ENCODE measurements at places on chromosomes 3 and 15.

- no peak for DNase-seq
Observed at GRCh38 chr3:131812433-131812832, 222.4 kb downstream of the CPNE4 start.

GRCh38 chr3:55165278-55165677 lies 237.4 kb upstream of the LRTM1 start:
- DNase-seq = no peak

GRCh38 chr3:192802957-192803899 lies 75.9 kb upstream of the FGF12 start:
- no peak for DNase-seq

- DNase-seq = no peak
Observed at GRCh38 chr3:11581237-11582190, 62.2 kb downstream of the VGLL4 start.

- DNase-seq = no peak
Observed at GRCh38 chr3:124363476-124363875, 366.8 kb upstream of the UMPS start.

DNA sequence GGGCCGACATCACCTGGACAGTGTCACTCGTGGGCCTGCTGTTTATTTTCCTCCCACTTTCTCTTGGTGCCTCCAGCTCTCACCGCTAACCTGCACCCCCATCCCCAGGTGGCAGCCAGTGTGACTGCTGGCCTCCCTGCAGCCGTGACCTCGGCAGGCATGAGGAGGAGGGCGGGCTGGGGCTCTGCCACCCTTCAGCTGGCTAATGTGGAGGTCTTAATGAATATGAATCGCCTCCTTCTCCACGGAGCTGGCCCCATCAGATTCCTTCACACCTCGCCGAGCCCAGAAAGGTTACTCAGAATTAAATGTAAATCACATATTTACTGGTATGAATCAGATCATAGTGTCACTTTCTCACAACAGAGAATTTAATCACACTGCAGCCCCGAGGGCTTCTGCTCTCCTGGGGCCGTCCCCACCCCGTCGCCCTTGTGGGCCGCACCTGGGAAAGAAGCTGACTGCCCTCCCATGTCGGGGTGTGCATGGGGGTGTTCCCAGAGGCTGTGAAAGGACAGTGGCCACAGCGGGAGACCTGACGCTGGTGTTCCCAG lies 171.1 kb upstream of the TLE3 start:
- DNase-seq = peak; percentile 31

- DNase-seq = peak; percentile 32
Observed at GRCh38 chr3:15630646-15631350, 29.3 kb downstream of the BTD start.

Data from activated naive CD8-positive, alpha-beta T cell treated with anti-CD3 and anti-CD28 coated beads, Interleukin-2, amount 50 U/mL, for 24 hours (primary cell).